ENCODE measurements at places on chromosomes 5 and 9. TPM values are rescaled to one million over a fixed set of nuclear protein-coding genes. Genes with fewer than 3 reads are reported as not detected.

Gene RGS14
- 2.4 TPM for total RNA-seq

Gene PCDHA2
- not detected for total RNA-seq

Gene RIMOC1
- total RNA-seq, result 10.9 TPM

Gene SLC36A2
- total RNA-seq, result 1.2 TPM

Gene BAAT
- 0.08 TPM for total RNA-seq

Gene PCDHB7
- total RNA-seq, result 0.62 TPM

Gene C8G
- total RNA-seq, result 1.1 TPM

Gene POU5F2
- total RNA-seq, result 0.24 TPM

Gene CDKN2A
- total RNA-seq, result 0.67 TPM

Gene BARX1
- not detected for total RNA-seq

Gene CCIN
- not detected for total RNA-seq

Gene BHMT2
- 10.0 TPM for total RNA-seq

Gene GARIN3
- total RNA-seq, result not detected

Gene C1QTNF3
- 0.70 TPM for total RNA-seq

Gene SLC27A4
- total RNA-seq, result 19.0 TPM

Gene HTR4
- total RNA-seq, result 0.22 TPM

Gene RNF224
- not detected for total RNA-seq

Gene ARL14EPL
- total RNA-seq, result not detected

Gene CMYA5
- total RNA-seq, result 917 TPM

Gene TMEM8B
- 13.3 TPM for total RNA-seq

Gene TTC23L
- not detected for total RNA-seq

Gene CCDC180
- total RNA-seq, result 3.1 TPM

Gene ZNF608
- total RNA-seq, result 8.6 TPM

Gene PTTG1
- 1.6 TPM for total RNA-seq

Gene UNC5A
- 0.05 TPM for total RNA-seq

Gene PCDHGC3
- 17.1 TPM for total RNA-seq

Gene NUP155
- total RNA-seq, result 10.7 TPM

Gene SLC1A1
- total RNA-seq, result 2.5 TPM

Gene CDC25C
- total RNA-seq, result 0.16 TPM

Gene C9
- not detected for total RNA-seq

Gene UBE2D2
- total RNA-seq, result 114 TPM

Measured in Right ventricle myocardium superior (tissue), 1 donor.